ENCODE measurements at places on chromosomes 6 and 20.

DNA sequence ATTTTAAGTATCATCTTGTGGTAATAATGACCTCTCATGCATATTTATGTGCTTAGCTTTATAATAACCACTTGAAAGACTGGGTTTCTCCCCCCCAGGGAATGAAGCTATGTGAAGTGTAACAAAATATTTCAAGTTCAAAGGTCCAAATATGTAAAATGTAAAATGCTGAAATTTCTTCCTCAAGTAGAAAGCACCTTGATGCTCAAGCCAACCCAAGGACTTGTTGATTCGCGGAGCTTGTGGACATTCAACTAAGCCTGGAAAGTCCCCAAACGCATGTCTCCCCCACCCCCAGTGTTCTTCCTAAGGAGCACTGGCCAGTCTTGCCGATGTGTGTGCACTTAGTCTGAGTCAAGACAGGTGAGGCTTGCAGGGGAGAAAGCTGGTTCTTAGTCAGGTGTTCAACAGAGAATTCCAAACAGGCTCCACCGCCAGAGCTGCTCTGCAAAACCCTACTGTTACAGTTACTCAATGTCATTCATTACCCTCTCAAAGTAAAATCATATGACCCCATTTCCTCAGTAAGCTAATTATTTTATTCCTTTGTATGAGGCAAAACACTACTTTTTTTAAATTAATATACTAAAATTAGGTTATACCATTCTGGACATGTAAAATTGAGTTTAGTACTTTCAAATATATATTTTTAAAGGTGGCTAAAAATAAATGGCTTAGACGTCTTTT lies 46.9 kb upstream of the QKI start:
- DNase-seq, result no peak

DNA sequence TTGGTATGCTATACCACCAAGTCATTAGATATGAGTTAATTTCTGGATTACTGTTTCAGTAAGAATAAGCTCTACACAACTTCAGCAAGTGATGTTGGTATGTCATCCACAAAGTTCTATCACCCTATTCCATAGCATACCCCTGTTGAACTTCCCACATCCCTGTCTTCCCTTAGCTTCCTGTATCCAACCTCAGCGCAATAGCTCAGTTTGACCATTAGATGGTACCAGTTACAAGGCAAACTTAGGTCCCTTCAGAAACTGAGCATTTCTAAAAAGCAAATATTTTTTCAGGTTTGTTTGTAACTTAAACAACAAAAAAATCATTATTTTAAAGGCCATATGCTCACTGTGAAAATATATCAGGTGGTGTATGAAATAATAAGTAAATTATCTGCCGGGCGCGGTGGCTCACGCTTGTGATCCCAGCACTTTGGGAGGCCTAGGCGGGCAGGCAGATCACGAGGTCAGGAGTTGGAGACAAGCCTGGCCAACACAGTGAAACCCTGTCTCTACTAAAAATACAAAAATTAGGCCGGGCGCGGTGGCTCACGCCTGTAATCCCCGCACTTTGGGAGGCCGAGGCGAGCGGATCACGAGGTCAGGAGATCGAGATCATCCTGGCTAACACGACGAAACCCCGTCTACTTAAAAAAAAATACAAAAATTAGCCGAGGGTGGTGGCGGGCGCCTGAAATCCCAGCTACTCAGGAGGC lies 8.8 kb upstream of the MOG start:
- DNase-seq, result peak; percentile 52

- no peak for DNase-seq
Measured at GRCh38 chr6:38482466-38482865, 157.3 kb downstream of the BTBD9 start.

- DNase-seq, result no peak
Measured at GRCh38 chr20:51661609-51662178, 106.5 kb downstream of the ATP9A start.

- DNase-seq, result no peak
Measured at GRCh38 chr6:95093154-95093553, 484.2 kb upstream of the MANEA start.

DNA sequence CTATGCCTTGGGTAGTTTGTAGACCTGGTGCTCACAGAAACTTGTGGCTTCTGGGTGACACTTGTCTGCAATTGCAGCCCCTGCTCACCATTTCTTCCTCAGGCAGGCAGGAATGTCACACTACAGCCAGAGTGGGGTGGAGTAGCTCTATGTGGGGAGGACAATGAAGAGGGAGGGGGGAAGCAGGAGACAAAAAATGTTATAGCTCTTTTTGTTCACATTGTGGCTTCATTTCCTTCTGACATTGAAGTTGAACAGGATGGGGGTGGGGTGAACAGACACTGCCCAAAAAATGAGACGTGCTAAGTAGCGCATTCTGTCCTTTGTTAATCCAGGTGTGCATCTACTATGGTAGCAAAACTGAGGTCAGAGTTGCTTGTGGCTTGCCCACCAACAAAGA lies at the start of gene THEMIS:
TSS of gene THEMIS (minus strand) at position 124 of the 400 bp plus-strand sequence. CDS start 126 bp downstream, outside the sequence.
- no peak for DNase-seq

- DNase-seq, result peak; percentile 69
Measured at GRCh38 chr20:49320460-49320859, 42.6 kb upstream of the ZNFX1 start.

All from AG20443 (cell line).